Fibroblast of skin of right quadriceps (primary cell): ENCODE measurements at places on chromosomes 2 and 18.

DNA sequence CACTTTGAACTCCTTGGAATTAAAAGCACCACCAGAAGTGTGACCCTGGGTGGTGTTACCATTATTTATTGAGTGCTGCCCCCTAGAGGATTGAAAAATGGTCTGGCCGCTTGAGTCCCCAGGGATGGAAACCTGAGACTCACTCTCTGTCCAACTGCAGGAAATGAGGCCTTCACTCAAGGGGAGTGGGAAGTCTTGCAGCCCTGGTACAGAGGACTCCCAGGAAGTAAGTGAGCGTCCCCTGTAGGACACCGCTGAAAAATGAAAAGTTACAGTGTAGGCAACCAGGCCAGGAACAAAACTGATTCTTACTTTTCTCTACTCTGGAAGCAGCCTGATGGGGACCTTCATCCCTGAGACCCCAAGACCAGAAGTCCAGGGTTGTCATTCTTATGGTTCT is 2.2 kb upstream of the NRP2 start:
- DNase-seq, result peak; percentile 95

DNA sequence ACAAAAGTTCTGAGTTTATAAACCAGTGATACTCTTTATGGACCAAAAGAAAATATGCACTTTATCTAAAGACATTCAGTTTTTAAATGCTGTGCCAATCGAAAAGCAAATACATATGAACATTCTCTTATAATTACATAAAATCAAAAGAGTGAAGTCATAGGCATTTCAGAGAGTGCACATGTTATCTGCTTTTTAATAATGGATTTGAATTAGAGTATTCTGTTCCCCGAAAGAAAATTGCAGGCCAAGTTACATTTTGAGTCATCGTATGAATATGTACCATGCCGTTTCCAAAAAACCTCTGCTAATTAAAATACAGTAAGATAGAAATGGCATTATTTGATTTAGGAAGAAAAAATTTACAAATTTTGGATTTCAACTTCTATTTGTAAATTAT is 565.7 kb downstream of the ZEB2 start:
- peak; percentile 47 for DNase-seq

- DNase-seq, result no peak
These were observed 213.5 kb upstream of the RND3 start for GRCh38 chr2:150700666-150701580.

GRCh38 chr18:63539904-63540510 is 2.2 kb upstream of the SERPINB12 start:
- DNase-seq, result peak; percentile 89

DNA sequence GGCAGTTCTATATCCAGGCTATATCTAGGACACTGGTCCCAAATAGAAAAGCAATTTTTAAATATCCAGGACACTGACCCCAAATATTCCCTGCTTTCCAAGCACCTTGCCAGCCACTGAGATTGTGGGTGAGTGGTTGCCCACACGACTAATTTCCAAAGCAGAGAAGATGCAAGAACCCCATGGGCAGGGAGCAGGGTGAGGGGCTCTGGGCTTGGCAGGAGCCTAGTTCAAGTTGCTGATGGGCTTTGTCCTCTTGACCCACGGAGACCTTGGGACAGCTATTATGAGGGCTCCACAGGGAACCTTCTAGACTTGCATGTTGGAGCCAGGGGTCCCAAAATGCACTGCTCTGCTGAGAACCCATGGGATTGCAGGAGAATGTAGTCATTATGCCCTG is 146.0 kb upstream of the SMAD2 start:
- DNase-seq, result no peak

GRCh38 chr2:38301340-38301968 is 75.6 kb downstream of the ATL2 start:
- DNase-seq, result no peak
